Left ventricle myocardium superior (tissue), 1 donor: ENCODE measurements at places on chromosomes 2 and 18. TPM values are rescaled to one million over a fixed set of nuclear protein-coding genes. Genes with fewer than 3 reads are reported as not detected.

DNA sequence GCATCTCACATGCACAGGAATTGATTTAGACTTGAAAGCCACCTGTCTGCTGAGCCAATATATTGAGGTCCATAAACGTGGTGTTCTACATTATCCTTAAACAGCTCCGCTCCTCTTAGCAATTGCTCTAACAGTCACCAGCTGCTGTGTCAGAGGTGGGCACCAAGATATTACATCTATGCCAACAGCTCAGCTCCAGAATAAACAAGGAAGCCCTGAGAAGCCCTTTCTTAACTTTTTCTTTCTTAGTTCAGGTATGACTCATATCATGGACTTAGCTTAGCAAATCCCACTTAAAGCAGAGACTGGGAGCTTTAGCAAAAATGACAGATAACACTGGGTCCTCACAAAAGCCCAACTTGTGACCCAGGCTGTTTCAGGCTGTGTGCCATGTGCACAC is 436.6 kb downstream of the IRS1 start:
- no peak for DNase-seq

GRCh38 chr2:217722883-217723472 is 279.8 kb downstream of the TNS1 start:
- no peak for DNase-seq

The EML6 gene
- 0.59 TPM for total RNA-seq

DNA sequence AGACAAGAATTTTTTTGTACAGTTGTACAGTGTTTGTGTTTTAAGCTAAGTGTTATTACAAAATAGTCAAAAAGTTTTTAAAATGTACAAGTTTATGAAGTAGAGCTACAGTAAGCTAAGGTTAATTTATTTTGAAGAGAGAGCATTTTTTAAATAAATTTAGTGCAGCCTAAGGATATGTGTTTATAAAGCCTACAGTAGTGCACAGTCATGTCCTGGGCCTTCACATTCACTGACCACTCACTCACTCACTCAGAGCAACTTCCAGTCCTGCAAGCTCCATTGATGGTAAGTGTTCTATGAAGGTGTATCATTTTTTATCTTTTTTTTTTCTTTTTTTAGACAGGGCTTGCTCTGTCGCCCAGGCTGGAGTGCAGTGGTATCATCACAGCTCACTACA is 44.2 kb downstream of the SFXN5 start:
- no peak for DNase-seq

The ANO7 gene
- total RNA-seq, result 1.1 TPM
